ENCODE measurements at places on chromosomes 16 and 17.

GRCh38 chr17:43695970-43696865 lies 34.5 kb upstream of the MEOX1 start:
- DNase-seq, result peak; percentile 51

- no peak for DNase-seq
These were observed 3.7 kb downstream of the DLX4 start for GRCh38 chr17:49972486-49973270.

- no peak for DNase-seq
These were observed 315.8 kb downstream of the CA10 start for GRCh38 chr17:51842763-51843162.

GRCh38 chr16:31477220-31478216 lies 5.4 kb upstream of the SLC5A2 start:
- DNase-seq, result peak; percentile 66

- DNase-seq, result peak; percentile 79
These were observed 79.9 kb downstream of the GPRC5B start for GRCh38 chr16:19804538-19805323.

GRCh38 chr17:31310886-31311285 lies 3.0 kb downstream of the EVI2B start:
- DNase-seq, result no peak
